ENCODE measurements at places on chromosomes 6 and 20.

DNA sequence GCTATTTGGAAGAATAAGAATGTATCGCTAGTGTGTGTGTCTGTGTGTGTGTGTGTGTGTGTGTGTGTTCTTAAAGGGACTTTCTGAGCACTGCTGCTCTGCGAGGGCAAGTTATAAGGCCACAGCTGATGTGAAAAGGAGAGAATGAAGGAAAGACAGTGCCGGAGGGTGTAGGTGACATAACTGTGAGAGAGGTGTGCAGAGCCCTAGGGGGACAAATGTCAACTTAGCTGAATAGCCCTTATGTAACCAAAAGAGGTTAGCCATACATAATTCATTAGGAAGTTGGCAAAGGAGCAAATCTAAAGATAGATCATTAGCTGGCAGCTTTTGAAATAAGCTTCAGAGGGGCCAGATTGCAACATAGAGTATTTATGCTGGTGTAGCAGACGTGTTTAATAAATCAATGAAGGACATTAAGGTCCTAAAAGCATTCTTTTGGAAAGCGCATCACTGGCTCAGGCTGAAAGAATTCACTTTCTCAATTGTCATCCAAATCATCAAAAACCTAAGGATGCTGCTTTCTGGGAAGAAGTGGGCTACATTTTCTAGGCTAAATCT is 81.0 kb downstream of the NDUFAF5 start:
- no peak for DNase-seq

GRCh38 chr20:42338294-42339201 is 720.4 kb upstream of the CHD6 start:
- DNase-seq: no peak

GRCh38 chr20:57282670-57283361 is 16.4 kb upstream of the BMP7 start:
- DNase-seq: no peak

DNA sequence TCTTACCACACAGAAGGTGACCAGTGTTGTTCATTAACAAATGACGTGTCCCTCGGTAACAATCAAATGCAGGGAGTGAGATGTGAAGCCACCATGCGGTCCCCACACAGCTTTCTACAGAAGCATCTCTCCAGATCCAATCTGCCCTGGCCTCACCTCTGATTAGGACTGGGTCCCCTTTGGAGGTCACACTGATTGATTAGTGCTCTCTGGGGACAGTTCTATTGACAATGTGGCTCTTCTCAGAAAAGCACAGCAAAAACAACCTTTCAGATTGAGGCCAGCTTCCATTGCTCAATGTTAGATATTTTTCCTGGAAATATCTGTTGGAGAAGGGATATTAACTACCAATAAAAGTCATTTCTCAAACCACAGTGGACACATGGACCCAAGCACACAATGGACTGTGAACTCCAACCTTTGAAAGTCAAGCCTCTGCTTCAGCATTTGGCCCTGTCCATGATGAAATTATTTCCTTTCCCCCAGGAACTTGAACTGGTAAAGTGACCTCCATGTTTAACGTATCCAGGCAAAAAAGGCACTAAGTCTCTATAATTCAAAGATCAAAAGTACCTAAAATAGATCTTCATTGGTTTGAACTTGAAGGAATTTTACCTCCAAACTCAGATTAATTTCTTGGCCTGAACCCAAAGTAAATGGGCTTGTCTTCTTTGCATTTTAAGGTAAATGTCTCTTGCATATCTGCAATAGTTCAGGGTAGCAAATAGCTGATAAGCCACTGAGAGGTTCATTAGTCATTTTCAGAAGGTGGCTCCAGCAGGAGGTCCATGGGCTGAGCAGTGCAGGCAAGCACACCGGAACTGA is 118.5 kb downstream of the FOXA2 start:
- DNase-seq: no peak

- no peak for DNase-seq
These were observed 8.4 kb upstream of the LINC00237 start for GRCh38 chr20:21114584-21114983.

DNA sequence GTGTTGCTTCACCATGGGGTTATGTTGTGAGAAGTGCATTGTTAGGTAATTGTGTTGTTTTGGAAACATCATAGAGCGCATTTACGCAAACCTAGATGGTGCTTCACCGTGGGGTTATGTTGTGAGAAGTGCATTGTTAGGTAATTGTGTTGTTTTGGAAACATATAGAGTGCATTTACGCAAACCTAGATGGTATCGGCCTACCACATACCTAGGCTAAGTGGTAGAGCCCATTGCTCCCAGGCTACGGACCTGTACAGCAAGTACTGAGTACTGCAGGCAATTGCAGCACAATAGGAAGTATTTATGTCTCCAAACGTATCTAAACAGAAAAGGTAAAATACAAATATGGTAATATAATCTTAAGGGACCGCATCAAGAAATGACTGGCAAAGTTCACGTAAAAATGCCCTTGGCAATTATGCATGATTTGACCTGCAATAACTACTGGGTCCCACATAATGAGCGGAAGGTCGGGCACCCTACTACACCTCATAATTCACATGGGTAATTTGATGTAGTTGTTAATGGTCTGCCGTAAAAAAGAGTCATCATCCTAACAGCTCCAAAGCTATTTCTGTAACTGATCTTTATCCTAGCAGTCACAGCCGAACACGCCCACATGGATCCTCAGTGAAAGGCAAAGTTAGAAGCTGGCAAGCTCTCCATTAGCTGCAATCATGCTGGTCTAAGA is 76.0 kb downstream of the RSPH3 start:
- DNase-seq: no peak

DNA sequence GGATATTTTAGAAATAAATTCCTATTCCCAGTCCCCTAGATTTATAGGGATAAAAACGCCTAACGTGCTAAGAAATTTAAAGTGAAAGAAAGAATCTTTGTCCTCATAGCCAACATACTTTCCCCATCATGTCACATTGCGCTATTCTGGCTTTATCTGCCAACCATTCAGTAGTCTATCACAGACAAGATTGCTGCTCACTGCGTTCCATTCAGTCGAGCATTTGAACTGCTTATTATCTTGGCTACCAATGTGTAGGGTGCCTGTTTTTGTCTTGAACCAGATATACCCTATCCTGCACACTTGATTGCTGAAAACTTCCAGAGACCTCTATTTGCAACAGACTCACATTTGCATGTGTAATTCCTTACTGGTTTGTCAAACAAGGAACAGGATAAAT is 751.5 kb downstream of the EPHA7 start:
- no peak for DNase-seq

- no peak for DNase-seq
These were observed 68.9 kb upstream of the FAM184A start for GRCh38 chr6:119147101-119148053.

DNA sequence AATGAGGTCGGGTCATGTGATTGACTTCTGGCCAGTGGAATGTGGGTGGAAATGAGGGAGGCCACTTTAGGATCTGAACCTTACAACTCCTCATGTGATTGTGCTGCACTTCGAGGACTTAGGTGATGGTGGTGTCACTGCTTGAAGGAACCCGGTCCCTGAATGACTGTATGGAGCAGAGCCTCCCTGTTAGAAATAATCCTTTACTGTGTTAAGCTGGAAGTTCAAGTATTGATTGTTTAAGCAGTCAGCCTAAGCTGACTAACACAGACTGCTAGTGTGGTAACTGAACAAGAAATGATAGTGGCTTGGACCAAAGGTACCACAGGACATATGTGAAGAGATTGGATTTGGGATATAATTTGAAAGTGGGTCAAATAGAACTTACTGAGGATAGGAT is 138.0 kb downstream of the OPN5 start:
- no peak for DNase-seq

- DNase-seq: no peak
These were observed 122.6 kb upstream of the NOX3 start for GRCh38 chr6:155578251-155578650.

GRCh38 chr20:4056880-4057279 is 41.5 kb upstream of the RNF24 start:
- no peak for DNase-seq

DNA sequence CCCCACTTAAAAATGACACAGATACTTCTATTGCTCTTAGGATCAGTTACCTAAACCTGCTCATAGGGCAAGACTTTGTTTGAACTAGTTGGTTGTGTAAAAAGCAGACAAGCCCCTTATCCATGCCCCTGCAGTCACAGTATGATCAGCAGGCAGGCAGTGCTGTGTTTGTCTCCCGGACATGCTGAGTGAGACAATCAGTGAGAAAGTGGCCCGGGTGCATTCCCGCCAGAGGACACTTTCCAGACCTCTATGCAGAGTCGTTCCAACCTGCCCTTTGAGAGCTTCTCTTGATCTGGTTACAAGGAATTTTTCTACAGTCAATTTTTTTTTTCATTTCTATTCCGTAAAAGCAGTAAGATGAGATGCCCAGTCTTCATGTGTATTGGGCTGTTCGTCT is 6.2 kb downstream of the LSM14B start:
- DNase-seq: no peak

DNA sequence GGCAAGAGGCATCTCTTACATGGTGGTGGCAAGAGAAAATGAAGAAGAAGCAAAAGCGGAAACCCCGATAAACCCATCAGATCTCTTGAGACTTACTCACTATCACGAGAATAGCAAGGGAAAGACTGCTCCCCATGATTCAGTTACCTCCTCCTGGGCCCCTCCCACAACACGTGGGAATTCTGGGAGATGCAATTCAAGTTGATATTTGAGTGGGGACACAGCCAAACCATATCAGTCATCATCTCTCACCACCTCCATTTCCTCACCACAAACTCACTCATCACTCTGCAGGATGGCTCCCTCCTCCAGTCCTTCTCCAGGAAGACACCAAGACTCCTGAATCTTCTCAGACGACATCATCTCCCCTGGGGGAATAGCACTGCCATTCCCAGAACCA is 25.8 kb upstream of the SLC16A10 start:
- DNase-seq: no peak

GRCh38 chr6:27092316-27092692 is 155.2 kb upstream of the PRSS16 start:
- no peak for DNase-seq

DNA sequence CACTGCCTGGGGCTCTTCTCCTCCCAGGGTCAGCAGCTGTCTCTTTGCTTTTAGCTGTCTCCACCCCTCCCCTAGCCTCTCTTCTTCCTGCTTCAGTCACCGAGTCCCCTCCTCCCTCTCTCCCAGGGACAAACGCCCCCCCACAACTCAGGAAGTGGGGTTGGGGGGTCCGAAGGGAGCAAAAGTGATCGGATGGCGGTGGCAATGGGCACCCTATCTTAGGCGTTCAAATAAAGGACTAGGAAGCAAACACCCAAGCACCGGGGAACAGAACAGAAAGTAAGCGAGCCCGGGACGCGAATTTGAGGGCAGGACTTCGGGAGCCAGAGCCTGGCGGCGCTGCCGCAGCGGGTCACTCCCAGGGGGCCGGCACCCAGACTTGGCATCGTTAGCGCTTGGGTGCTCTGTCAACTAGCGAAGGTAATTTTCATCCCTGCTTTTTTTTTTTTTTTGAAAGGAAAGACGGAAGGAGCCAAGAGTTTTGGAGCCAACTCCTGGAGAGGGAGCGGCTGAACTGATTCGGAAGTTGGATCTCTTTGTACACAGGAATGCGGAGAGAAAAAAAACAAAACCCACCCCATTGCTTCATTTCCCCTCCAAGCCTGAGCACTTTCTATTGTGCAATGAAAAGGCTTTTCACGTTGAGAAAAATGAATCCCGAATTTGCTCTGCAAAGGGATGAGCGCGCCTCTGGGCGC is 815 bp upstream of the ITPR3 start:
- no peak for DNase-seq

DNA sequence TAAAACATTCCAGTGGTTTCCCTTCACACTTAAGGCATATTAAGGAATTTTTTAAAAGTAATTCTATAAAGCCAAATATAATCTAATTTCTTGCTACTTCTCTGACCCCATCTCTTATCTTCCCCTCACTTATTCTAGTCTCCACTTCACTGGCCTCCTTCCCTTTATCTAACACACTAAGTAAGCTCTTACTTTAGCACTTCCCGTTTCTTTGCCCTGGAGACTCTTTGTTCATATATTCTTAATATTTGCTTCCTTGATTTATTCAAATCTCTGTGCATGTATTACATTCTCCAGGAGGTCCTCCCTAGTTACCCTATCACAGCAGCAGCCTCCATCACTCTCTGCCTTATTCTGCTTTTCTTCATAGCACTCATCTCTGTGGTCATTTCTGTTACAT is 20.3 kb downstream of the GTPBP2 start:
- no peak for DNase-seq

- no peak for DNase-seq
These were observed 2.1 kb upstream of the HIVEP1 start for GRCh38 chr6:12009876-12010634.

DNA sequence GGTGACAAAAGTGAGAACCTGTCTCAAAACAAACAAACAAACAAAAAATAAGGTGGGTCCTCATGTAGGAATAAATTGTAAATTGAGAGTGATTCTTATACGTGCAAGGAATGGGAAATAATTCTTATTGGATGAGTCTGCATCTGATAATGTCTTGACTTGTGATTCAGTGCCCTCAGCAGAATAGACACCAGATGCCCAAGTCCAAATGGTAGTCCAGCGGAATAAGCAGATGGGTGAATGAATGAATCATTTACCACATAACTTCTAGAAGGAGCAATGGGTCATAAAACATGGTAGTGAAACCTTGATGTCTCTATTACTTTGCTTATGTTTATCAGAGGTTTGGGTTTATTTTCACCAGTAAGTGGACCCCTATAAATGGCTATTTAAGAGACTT is 747.7 kb downstream of the PHF3 start:
- DNase-seq: no peak

GRCh38 chr20:37758332-37758731 is 64.5 kb downstream of the CTNNBL1 start:
- DNase-seq: no peak

DNA sequence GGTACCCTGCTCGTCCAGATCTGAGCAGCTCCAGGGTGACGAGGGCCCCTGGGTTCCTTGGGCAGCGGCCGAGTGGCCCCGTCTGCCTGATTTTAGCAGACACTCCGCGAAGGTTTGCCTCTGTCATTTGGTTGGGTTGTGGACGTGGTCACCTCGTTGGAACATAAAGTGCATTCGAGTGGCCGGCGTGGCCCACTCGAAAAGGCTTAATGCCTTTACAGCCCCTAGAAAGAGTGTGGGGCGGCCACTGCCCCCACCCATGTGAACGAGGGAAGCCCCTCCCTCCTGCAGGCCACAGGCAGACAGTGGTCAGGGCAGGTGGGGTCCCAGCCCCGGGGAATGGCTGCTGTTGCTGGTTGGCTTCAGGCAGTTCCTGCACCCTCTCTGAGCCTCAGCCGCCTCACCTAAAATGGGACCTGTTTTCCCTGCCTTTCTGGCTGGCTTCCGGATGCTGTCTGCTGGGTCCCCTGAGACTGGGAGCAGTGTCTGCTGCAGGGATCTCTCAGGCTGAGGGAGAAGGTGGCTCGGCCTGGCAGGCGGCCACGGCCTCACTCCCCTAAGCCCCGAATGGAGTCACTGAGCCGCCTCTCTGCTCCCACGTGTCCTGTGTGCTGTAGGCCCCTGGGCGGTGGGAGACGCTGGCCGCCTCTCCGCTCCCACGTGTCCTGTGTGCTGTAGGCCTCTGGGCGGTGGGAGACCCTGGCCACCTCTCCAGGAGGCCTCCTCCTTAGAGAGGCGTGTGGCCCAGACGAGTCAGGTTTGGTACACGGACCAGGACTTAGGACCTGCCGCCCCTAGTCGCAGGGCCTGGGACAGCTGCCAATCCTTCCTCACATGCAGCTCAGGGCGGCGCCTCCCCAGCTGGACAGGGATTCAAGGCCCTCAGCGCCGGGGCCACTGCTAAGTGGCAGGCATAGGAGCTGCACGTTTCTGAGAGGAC is 233.0 kb downstream of the ERMARD start:
- DNase-seq: peak; percentile 44
